ENCODE measurements at places on chromosomes 13 and 19.
A peak's percentile ranks its signal among the peaks of the same experiment; 100 is the strongest.

DNA sequence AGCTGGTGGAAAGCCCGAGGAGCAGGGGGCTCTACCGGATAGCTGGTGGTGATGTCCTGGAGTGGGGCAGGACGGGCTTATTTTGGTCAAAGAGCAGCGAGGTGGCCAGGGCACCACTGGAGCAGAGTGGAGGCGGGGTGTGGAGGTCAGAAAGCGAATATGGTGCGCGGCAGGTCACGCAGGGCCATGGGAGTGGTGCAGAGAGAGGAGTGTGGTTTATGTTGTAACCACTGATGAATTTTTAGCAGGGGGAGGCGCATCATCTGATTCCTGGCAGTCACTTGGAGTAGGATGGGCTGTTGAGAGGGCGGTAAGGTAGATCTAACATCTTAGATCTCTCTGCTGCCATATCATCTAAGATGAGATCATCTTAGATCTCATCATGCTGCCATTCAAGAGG lies 1.4 kb upstream of the ZNF414 start:
- DNase-seq: no peak

DNA sequence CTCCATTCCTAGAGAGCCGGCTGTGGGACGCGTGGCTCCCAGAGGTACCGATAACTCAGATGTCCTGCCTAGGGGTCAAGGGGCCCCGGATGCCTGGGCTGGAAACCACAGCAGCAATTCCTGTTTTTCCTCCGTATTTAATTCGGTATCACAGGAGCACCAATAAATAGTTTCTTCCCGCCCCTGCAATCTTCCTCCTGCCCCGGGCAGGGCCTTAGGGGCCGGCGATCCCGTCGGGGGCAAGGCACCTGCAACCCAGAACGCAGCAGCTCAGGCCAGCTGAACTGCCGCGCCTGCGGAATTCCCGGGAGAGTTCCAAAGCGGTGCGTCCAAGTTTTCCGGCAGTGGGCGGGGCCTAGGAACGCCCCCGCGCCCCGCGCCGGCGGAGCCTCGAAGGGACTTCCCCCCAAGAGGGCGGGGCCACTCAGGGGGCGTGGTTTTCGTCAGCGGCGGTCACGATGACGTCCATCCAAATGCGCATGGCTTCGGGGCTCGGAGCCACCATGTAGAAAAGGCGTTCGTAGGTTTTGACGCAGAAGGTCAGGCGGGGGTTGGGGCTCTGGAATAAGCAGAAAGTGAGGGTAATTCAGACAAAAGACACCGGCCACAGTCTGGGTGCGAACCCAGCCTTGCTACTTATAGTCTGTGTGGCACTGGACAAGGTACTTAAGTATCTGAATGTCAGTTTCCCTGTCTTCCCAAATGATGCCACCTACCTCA lies 9.7 kb upstream of the LYPD3 start:
- peak; percentile 93 for DNase-seq

GRCh38 chr13:19601749-19602725 lies 31.4 kb upstream of the MPHOSPH8 start:
- peak; percentile 41 for DNase-seq

GRCh38 chr19:13951043-13951442 lies 1.3 kb upstream of the DCAF15 start:
- DNase-seq: no peak

GRCh38 chr19:50460161-50460765 lies 16.0 kb upstream of the EMC10 start:
- peak; percentile 30 for DNase-seq

DNA sequence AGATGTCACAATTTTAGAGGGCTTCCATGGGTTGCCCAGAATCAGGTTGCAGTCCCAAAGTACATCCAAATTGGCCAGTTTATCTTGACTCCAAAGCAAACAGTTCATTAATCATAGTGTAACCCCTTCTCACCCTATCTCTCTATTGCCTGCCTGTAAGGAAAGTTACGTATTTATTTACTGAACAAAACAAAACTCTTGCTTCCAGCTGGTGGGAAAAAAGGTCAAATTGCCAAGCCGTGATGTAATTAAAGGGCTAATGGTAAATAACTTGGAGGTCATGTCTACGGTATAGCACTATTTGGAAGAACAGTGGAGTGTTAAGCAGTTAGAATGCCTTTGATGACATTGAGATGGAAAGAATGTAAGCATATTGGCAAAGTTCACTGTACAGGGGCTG lies 214.0 kb downstream of the DLEU7 start:
- DNase-seq: no peak

GRCh38 chr13:111219280-111219679 lies 101.2 kb upstream of the TEX29 start:
- peak; percentile 73 for DNase-seq

DNA sequence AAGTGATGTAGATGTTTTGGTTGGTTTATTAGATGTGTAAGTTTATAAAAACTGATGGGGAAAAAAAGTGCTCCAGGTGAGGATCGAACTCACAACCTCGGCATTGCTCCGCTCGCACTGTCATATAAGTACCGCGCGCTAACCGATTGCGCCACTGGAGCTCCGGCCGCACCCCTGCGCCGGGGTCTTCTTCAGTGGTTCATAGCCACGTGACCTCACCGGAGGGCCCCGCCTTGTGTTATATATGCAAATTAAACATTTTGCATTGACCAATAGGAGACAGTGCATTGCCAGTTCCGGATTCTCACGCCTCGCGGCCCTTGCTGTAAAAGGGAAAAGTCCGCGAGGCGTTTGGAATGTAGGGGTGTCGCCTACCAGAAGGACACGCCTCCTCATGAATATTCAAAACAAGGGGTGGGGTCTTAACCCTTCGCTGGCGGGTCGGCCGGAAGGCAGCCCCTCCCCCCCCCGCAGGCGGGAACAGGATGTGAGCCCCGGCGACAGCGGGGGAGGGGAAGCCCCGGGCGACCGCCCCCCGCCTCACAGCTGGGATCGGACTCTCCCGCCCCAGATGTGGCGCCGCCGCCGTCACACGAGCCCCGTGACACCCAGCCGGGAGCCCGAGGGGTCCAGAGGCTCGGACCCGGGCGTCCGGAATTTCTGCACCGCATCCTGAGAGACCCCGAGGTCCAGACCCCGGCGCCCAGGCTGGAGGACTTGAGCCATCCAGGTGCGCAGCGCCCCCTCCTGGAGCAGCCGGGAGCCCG lies at the start of gene PLEKHG2:
Gene PLEKHG2, plus strand, starts transcription at position 570 of the 767 bp plus-strand sequence. CDS start 1,418 bp downstream, outside the sequence.
- DNase-seq: peak; percentile 100

- no peak for DNase-seq
These were observed 7.1 kb downstream of the TLE5 start for GRCh38 chr19:3054972-3055740.

- peak; percentile 94 for DNase-seq
These were observed at the start of gene MOB3A for GRCh38 chr19:2096034-2096479. TSS of gene MOB3A (minus strand) at chr19:2096326. CDS start at chr19:2078560, 17,766 bp downstream.

DNA sequence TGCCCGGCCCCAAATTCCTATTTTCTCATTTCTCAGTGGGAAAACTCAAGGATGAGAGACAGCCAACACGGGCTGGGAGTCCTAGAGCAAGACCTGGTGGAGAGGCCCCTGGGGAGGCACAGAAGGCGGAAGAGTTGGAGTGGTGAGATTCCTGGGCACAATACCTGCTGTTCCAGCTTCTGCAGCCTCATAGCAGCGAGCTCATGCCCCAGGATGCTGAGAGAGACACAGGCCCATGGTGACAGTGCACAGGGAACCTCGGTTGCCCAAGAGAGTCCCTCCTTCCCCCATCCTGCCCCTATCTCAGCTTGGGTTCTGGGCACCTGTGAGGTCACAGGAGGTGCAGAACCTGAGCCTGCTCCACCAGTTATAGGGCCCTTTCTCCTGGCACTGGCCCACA lies 1.4 kb downstream of the TULP2 start:
- DNase-seq: no peak

DNA sequence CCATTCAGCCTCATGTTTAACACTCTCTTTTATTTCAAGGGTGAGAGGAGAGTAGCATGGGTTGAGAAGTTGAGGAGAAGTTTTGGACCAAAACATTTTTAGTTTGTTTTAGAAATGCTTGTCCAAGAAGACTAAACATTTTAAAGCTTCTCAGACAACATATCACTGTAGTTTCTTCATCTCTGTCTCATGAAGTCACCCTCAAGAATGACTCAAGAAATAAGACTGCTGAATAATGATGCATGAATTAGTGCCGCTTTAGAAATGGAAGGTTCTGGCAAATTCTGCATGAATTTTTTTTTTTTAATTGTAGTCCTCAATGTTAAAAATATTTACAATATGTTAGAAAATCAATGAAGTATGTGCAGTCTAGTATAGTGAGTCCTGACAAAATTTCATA lies 422.7 kb upstream of the ARGLU1 start:
- no peak for DNase-seq

DNA sequence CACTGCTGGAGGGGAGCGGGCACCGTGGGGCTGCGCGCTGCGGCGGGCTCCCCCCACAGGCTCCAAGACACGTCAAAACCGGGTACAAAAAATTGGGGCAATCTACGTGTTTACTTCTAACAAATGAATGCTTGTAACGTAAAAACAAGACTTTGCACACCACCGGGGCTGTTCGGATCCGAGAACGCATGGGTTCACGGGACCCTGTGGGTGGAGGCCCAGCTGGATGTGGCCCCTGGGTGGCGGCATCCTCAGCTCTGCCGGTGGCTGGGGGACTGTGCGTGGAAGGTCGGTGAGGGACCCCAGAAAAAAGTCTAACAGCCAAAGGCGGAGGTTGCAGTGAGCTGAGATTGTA lies 10.3 kb upstream of the SLC7A10 start:
- DNase-seq: no peak

DNA sequence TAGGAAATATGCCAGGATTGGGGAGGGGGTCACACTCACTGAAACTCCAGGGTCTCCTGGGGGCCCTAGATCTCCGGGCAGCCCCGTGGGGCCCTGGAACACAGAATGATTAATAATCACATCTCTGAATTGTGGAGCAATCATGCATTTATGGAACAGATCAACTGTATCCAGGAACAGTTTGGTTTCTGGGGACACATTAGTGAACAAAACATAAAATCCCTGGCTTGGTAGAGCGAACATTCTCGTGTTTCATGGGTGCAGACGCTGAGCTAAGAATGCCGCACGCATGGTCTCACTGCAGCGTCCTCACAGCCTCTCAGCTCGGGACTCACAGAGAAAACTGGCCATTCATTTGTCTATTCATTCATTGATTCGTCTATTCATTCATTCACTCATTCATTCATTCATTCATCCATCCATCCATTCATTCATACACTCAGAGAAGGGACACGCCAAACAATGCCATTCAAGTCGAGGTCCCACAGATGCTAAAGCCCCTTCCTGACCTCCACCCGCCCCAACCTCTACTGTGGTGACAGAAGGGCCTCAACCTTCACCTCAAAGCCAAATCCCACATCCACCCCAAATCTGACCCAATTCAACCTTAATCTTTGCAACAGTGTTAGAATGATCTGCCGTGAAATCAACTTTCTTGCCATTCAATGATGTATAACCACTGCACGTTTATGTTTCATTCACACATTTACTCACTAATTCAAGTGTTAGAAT lies 35.0 kb upstream of the OLFM2 start:
- DNase-seq: no peak

GRCh38 chr19:4238831-4239230 lies 8.0 kb upstream of the YJU2 start:
- no peak for DNase-seq

GRCh38 chr13:68234274-68234673 lies 1004.1 kb upstream of the PCDH9 start:
- DNase-seq: peak; percentile 4

Measured in fibroblast of pulmonary artery (primary cell).